Choroid plexus epithelial cell (primary cell): ENCODE measurements at places on chromosomes 1 and 21.

- DNase-seq, result peak; percentile 62
These were observed 23.6 kb downstream of the GPA33 start for GRCh38 chr1:167066333-167067122.

- peak; percentile 91 for DNase-seq
These were observed 402.1 kb downstream of the SETD4 start for GRCh38 chr21:35658242-35658641.

- no peak for DNase-seq
These were observed 36.5 kb downstream of the YY1AP1 start for GRCh38 chr1:155651861-155652661.

DNA sequence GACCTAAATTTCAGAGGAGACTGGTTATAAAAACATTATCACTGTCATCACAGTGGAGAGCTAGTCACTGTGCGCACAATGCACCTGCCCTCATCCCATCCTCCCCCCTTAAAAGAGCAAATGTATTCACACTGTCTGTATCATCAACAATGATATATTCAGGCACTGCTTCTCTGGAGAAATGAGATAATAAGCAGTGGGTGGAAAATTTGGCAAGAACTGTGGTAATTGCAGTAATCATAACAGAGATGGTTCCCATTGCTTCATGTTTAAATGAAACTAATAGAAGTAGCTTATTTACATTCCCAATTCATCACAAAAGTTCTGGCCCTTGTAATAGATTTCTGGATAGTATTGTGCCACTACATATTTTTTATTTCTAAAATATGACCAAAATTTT is 867.4 kb upstream of the ADGRL2 start:
- DNase-seq, result no peak

DNA sequence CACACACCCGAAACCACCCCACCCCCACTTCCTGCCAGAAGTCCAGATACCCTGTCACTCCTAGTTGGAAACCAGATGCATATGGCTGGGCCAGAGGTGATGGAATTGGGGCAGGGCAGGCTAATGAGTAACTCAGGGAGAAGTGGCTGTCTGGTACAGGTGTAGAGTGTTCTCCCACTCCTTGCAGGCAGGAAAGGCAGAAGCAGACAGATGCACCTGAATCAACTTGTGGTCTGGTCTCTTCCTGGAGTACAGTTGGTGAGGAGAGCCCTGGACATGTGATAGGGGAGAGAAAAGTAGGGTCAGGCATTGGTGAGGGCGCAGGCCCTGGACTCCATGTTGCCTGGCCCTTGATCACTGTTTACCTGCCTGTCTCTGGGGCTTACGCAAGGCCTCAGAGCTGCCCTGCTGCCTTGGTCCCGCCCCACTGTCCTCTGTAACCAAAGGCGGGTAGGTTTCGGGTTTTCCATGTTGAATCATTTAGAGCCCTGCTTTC is 2.5 kb downstream of the CGN start:
- no peak for DNase-seq

GRCh38 chr1:47507144-47507543 is 69.3 kb downstream of the FOXD2 start:
- DNase-seq, result no peak

DNA sequence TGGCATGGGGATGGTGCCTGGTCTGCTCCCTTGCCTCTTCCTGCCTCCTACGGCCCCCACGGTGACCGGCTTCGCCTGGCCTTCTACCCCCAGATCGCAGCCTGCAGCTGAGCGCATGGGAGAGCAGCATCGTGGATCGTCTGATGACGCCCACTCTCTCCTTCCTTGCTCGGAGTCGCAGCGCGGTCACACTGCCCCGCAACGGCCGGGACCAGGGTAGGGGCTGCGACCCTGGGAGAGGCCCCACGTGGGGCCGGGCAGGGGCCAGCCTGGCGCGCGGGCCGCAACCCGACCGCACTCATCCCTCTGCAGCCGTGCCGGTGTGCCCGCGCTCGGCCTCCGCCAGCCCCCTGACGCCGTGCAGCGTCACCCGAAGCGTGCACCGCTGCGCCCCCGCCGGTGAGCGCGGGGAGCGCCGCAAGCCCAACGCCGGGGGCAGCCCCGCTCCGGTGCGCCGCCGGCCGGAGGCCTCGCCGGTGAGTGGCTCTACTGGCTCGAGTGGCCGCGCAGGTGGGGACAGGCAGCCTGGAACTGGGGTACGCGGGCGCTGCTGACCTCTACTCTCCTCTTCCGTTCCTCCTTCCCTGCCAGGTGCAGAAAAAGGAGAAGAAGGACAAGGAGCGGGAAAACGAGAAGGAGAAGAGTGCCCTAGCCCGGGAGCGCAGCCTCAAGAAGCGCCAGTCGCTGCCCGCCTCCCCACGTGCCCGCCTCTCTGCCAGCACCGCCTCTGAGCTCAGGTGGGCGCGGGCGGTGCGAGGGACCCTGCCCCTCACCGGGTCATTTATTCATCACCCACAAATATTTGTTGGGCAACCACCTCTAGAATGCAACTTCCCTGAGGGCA is 20.4 kb downstream of the MAP7D1 start:
- no peak for DNase-seq
